Ammon's horn (tissue), 1 donor: ENCODE measurements at places on chromosomes 7 and 10.

DNA sequence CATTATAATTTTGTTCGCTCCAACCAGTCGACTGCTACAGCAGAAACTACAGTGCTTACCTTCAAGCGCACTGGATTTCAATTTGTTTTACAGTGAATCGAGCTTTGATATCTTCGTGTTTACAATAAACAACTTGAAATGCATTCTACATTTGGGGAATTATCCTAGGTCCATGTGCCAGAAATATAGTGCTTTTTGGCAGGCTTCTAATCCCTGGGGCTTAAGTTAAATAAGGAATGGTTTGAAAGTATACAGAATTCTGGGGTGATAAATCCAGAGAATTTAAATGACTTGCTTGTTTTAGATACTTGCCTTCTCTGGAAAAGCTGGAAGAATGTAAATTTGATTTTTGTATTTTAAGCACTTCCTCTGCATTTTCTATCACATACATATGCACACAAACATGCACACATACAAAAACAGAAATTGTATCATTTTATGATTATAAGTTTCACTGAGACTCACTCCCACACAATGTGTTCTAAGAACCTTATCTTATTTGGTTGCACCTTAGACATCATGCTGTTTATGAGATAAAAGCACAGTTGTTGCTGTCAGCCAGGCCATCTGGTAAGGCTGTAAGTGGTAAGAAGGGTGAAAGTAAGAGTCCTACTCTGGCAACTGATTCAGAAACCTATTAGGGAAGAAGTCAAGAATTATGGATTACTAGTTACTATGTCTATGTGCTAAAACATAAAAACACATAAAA lies 347.2 kb upstream of the KCND2 start:
- DNase-seq = no peak

GRCh38 chr7:94907811-94908322 lies 473 bp downstream of the PPP1R9A start:
- DNase-seq = peak; percentile 67

- no peak for DNase-seq
Observed at GRCh38 chr7:66176914-66177313, 28.2 kb upstream of the TPST1 start.

- DNase-seq = no peak
Observed at GRCh38 chr7:127911968-127912511, 119.2 kb downstream of the LRRC4 start.

DNA sequence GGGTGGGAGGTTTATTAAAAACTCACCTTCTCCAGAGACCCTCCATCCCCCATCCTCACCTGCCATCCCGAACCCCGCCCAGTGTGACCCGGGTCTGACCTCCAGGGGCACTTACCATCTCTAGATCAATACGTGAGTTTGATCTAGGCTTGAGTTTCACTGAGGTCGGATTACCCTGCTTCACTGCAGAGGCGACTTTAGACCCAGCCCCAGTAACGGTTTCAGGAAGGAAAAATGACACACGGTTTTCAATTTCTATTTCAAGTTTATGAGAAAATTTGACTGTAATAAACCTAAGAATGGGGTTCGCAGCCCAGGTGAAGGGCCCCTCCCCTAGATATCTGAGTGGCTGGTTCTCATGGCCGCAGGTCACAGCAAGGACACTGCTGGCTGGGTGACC lies 33.1 kb downstream of the RCC1L start:
- DNase-seq = no peak

DNA sequence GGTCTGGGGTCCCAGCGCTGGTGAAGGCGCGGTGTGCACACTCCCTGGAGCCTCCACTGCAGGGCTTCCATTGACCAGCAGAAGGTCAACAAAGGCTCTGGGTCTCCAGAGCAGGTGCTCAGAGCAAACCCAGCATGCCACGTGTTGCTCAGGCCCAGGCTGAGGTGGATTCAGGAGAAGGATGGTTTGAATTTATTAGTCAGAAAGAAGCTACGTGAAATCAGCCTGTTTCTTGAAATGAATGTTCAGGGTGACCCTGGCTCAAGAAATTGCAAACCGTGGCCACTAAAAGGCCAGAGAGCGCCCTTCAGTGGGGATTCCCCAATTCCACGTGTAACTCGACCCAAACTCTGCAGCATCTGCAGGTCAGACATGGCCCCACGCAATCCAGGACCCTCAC lies 82.7 kb upstream of the PFKP start:
- no peak for DNase-seq

- DNase-seq = no peak
Observed at GRCh38 chr10:71970331-71970730, 6.1 kb downstream of the CHST3 start.

DNA sequence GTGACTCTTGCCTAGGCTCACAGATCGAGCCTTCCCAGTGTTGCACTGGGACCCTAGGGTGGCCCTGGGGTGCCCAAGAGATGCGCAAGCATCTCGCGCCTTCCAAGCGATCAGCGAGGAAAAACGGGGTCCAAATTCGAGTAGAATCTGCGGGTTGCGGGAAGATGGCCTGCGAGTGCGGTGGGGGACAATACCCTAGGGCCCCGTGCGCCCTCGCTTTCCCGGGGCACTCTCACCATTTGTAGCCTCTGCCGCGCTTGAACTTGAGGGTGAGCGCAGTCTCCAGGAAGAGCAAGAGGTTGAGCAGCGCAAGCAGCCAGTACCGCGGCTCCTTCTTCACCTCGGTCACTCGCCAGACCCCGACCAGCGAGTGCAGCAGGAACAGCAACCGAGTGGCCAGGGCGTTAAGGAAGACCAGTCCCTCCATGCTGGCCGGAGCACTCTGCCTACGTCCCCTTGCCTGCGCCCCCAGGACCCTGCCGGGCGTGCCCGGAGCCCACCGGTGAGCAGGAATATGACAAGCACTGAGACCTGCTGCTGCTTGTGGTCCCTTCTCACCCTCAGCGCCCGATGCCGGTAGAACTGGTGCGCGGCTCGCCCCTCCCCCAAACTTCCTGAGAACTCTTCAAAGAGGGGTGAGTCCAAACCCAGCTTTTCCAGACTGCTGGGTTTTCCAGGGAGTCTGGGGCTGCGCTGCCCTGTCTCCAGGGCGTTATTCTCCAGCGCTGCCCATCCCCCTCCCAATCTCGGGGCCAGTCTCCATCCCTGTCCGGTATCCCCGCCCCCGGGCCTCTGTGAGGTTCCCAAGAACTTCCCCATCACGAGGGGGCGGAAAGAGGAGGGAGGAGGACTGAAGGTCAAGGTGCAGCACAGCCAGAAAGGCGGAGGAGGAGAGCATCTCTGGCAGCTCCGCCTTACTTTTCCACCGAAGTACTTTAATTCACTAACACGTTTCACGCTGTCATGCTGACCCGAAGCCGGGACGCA lies at the start of gene TMEM26:
TSS of gene TMEM26 (minus strand) at position 727 of the 987 bp plus-strand sequence. CDS start at position 427, 300 bp downstream.
- no peak for DNase-seq

DNA sequence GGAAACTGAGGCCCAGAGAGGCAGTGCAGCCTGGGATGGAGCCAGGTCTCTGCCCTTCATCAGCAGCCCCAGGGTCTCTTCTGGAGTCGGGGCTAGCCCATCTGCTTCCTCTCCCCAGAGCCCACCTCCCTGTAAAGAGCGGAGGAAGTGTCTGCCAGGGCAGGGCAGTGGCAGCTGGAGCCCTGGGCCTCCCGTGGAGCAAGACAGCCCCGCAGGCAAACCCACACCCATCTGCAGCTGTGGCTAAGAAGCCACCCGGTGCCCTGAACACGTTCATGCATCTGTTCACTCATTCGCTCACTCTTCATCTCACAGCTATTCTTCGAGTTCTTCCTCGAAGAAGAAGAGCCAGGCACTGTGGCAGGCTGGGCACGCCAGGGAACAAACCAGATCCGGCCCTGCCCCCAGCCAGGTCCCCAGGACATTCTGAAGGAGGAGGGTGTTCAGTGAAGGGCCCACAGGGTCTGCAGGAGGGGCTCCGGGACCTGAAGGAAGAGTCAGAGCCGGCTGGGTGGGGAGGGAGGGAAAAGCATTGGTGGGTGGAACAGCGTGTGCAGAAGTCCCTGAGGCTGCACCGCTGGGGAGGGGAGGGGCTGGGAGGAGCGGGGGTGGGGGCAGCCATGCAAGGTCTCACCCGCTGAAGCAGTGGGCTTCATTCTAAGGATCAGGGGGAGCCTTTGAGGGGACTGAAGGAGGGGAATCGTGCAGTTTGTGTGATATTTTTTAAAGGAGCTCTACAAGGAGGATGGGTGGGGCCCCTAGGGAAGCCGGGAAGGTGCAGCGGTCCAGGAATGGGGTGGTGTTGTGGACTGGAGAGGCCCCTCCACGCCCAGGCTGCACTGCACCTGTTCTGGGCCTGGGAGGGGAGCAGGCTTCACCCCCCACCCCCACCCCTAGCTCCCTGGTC lies 99.1 kb downstream of the UNCX start:
- DNase-seq = no peak

DNA sequence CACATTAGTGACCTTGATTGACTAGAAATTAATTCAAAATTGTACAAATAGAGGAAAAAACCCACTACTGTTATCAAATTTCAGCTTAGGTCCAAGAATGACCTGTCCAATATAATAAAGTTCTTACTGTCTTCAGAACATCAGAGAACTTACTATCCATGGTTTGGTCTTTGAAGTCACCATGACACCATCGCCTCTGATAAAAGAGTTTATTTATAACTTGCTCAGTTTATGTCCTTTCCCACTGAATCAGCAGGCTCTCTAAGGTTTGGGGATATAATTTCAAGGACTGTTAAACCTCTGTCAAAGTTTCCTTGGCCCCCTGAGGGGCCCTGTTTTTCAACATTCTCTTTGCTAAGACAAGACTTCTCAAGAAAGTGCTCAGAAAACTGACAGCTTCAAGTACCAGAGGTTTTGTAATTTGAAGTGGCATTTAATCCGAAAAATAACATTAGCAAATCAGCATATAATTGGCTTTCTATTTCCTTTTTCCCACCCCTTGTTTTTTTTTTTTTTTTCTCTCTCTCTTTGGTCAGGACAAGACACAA lies 191.7 kb upstream of the FERD3L start:
- DNase-seq = no peak

DNA sequence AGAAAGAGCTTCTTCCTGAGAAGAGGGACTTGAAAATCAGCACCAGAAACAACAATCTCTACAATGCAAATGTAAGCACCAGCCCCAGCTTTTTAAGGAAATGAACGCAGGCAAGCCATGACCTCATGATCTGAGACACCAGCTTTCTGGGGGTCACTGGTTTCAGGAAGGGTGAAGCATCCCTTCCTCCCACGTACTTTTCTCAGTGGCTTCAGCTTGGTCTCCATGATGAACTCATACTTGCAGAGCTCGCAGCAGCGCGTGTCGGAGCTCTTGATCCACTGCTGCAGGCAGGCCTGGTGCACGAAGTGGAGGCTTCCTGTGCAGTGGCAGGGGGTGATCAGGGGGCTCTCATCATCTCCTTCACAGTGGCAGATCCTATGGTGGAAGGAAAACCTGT lies 87.0 kb downstream of the ALOX5 start:
- no peak for DNase-seq

GRCh38 chr10:63518690-63519288 lies 2.4 kb upstream of the REEP3 start:
- no peak for DNase-seq

- no peak for DNase-seq
Observed at GRCh38 chr10:99929360-99929759, 80.4 kb downstream of the DNMBP start.

DNA sequence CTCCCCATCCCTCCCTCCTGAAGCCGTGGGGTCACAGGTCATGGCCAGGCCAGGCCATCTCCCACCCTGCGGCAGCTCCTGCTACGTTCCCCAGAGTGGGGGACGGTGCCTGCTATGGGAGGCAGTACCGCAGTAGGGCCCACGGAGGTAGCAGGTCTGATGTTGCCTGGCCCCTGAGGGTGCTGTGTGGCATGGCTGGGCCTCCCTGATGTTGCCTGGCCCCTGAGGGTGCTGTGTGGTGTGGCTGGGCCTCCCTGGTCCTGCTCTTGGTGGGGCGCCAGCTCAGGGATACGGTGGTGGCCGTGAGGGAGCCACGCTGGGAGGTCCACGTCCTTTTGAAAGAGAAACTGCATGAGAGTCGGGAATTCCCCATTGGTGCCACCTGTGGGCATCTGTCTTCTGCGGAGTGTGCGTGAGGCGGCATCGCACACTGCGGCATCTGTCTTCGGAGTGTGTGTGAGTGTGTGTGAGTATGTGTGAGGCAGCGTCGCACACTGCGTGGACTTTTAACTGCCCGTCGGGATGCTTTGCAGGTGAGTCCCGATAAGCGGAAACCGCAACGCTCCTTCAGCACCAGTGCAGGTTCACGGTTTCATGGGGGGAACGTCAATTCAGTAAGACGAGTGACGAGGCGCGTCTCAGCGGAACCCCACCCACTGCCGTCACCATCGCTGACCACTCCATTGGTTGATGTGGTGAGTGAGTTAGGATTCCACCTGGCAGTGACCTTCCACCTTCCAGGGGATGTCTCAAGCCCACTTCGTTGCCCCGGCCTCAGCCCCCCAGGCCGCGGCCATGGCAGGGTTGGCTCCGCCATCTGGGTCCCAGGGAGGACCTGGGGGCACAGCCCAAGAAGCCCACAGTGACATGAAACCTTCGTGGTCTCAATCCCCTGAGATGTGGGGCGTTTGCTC lies 51.2 kb upstream of the CFAP46 start:
- no peak for DNase-seq

- no peak for DNase-seq
Observed at GRCh38 chr10:13871011-13871410, 284.2 kb downstream of the PRPF18 start.

DNA sequence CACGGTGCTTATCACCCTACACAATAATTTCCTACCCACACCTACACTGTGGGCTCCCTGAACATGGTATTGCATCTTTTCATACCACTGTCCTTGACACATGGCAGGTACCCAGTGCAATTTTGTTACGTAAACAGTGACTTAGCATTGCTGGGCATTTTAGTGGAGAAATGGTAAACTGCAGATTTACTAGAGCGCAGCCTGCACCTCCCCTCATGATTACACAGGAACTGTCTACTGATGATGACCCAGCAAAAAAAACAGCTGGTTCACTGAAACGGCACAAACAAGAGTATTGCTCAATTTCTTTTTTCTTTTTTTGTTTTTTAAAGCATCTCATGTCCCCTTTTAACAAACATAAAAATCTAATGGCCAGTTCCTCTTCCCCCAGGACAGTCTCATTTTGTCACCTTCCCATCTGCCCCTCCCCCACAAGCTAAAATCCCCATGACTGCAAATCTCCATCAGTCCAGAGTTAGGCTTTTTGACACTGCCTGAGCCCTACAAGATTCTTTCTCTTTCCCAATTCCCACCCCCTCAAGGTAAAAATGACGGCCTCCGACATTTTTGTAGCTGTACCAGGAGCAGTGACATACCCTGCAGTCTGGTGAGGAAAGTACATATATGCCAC lies 2.8 kb downstream of the ZNF746 start:
- DNase-seq = peak; percentile 46

- no peak for DNase-seq
Observed at GRCh38 chr7:87853237-87853864, 22.8 kb downstream of the SLC25A40 start.
